ENCODE measurements at places on chromosomes 11 and 22. TPM values are rescaled to one million over a fixed set of nuclear protein-coding genes. Genes with fewer than 3 reads are reported as not detected.
A peak's percentile ranks its signal among the peaks of the same experiment; 100 is the strongest.

- no peak for DNase-seq
Observed at GRCh38 chr11:56890584-56891305, 98.0 kb upstream of the OR5AK2 start.

DDTL gene
- 0.48 TPM for total RNA-seq

ART5 gene
- not detected for total RNA-seq

DNA sequence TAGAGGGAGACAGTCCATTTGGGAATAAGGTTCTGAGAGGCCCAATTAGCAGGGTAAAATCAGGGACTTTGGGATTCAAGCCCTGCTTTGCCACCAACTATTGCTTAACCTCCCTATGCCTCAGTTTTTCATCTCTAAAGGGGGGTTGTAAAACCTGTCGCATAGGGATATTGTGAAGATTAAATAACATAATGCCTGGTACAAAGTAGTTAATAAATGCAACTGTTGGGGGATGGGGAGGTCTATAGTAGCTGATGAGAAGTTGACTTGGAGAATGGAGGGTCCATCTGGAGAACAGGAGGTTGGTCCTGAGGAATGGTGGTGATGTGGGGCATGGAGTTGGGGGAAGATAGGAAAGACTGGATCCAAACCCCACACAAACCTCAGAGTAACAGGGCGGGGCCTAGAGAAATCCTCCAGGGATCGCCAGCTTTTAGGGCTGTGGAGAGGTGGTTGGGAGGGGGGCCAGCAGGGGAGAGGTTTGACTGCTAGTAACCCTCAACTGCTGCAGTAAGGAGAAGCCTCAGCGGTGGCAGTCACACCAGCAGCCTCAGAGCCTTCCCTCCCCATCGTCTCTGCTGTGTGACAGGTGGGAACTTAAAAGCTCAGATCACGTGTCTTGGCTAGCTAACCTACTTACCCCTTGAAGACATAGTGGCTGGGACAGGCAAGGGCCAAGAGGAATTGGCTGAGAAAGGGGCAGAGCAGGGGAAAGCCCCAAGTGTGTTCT lies 1.1 kb upstream of the ABCG4 start:
- no peak for DNase-seq

DNA sequence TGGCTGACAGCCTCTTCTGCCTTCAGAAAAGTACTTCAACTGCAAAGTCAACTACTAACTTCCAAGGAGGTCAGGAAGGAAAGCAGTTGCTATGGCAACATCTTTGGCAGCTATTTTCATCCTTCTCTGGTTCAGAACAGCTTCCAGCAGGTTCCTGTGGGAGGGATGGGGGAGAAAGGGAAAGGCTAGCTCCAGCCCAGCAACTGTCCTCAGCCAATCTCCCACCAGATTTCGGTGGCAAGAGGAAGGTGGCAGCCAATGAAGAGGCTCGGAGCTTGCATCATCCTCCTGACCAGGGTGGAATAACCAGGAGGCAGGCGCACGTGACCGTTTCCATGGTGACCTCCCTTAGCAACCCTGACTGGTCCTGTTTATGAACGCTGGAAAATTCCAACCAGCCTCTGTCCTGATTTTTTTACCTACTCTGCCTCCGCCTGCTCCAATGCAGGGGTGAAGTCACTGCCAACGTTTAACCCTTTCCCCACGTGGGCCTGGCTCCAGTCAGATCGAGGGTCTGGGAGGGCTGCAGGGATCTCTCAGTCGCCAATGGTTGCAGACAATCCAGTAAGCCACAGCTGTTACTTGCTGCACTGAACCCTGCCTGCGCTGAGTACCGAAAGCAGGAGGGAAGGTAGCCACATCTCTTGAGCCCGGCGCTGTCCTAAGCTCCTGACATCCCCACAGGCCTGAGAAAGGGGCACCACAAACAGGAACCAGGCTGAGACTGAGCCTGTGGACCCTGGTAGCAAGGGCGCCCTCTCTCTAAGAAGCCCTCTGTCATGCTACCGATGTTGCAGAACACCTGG lies 11.2 kb upstream of the MALAT1 start:
- DNase-seq: peak; percentile 100

- no peak for DNase-seq
Observed at GRCh38 chr11:16738947-16739815, 734 bp downstream of the C11orf58 start.

HMBS gene
- 14.1 TPM for total RNA-seq

- peak; percentile 86 for DNase-seq
Observed at GRCh38 chr11:44727373-44728287, 868 bp downstream of the TSPAN18 start.

DNA sequence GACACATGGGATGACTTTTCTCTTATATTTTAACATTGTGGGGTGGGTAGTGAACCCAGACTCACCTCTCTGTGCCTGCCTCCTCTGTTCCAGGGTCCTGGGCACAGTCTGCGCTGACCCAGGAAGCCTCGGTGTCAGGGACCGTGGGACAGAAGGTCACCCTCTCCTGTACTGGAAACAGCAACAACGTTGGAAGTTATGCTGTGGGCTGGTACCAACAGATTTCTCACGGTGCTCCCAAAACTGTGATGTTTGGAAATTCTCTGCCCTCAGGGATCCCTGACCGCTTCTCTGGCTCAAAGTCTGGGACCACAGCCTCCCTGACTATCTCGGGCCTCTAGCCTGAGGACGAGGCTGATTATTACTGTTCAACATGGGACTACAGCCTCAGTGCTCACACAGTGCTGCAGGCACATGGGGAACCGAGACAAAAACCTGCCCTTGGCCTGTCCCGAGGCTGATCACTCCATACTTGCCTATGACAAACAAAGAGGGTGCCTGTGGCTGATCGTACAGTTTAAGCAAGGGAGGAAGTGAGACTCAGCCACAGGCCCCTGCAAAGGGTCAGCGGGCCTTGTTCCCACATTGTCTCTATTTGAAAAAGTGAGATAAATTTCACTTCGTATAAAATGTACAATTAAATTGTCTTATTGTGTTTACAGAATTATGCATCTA lies 43.7 kb upstream of the TOP3B start:
- DNase-seq: no peak

GRCh38 chr22:46748908-46749675 lies 11.0 kb upstream of the CERK start:
- no peak for DNase-seq

MACROD1 gene
- 7.5 TPM for total RNA-seq

PAX6 gene
- total RNA-seq: not detected

GRCh38 chr11:93604008-93604660 lies 57.3 kb upstream of the CEP295 start:
- no peak for DNase-seq

OR2AG2 gene
- not detected for total RNA-seq

CASTOR1 gene
- 67.1 TPM for total RNA-seq

DNA sequence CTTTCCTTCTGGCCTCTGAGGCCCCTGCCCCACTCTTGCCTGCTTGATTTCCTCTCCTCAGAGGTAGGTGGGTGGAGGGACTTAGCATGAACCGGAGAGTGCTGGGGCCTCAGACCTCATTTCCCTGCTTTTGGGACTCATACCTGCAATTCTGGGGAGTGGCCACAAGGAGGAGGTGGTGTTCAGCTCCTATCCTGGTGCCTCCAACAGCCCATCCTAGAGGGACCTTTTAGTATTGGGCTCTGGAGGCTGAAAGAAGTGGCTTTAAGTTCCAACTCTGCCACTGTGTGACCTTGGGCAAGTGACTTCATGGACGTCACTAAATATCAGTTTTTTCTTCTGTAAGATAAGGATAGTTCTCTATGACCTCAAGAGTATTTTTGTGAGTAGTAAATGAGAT lies 98.6 kb downstream of the KIAA1671 start:
- no peak for DNase-seq
